ENCODE measurements at places on chromosomes 2 and 18.
A peak's percentile ranks its signal among the peaks of the same experiment; 100 is the strongest.

- no peak for DNase-seq
Observed at GRCh38 chr2:3585261-3586109, 9.4 kb upstream of the COLEC11 start.

GRCh38 chr2:152387041-152387440 is 52.1 kb downstream of the FMNL2 start:
- no peak for DNase-seq

DNA sequence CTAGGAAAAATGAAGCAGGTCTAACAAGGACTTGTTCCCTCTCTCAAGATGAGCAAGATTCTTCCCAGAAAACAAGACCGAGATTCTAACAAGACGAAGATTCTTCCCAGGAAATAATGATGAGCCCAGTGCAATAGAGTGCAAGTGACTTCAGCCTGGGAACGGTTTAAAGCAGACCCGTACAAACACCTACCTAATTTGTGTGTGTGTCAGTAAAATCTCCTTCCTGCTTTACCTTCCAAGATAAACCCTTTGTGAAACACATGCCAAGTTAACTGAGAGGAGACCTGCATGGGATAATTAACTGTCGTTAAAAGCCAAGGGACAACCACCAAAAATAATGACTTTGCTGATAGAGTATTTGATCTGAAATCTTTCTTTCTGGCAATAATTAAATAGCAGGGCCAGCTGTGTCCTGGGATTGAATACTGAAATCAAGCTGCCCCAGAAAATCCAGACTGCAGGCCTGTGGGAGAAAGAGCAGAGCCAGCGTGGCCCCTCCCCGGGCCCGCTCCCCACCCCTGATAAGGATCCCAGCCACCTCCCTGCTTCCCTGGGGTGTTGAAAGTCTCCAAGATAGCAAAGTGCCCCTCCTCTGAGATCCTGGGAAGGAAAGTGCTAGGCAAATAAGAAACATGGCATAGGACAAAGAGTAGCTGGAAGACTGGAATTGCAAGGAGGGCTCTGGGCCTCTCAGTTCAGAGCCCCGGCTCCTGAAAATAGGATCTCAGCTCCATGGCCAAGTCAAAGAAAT is 145.5 kb downstream of the CYP26B1 start:
- peak; percentile 61 for DNase-seq

- DNase-seq = no peak
Observed at GRCh38 chr2:19369341-19369955, 11.0 kb upstream of the OSR1 start.

DNA sequence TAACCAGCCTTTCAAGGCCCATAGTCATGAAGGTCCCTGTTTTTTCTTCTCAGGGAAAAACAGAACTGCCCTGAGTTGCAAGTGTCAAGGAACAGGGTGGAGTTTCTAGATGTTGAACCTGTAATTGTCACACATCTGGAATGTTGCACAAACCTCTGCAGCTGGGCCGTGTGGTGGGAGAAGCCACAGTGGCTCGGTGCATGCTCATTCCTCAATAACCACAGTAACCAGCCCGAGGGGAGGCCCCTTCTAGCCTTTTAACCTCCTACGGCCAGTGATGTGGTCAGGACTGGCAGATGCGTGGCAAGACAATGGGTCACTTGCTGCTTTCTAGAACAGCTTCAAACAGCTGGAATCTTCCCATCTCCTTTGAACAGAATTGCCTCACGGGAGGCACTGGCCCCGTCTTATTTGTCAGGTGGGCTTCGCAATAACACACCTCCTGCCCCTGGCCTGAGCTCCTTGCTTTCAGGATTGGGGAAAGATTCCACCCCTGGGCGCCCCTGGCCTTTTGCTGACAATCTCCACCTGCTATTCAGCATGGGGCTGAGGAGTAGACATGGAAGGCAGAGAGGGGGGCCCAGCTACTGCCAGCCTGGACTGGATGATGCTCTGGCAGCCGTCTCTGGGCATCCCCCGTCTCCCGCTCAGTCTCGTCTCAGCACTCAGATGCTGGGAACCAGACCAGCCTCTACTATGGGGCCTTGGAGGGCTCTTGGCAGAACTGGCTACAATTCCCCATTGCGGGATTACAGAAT is 102.9 kb downstream of the KLHL29 start:
- no peak for DNase-seq

DNA sequence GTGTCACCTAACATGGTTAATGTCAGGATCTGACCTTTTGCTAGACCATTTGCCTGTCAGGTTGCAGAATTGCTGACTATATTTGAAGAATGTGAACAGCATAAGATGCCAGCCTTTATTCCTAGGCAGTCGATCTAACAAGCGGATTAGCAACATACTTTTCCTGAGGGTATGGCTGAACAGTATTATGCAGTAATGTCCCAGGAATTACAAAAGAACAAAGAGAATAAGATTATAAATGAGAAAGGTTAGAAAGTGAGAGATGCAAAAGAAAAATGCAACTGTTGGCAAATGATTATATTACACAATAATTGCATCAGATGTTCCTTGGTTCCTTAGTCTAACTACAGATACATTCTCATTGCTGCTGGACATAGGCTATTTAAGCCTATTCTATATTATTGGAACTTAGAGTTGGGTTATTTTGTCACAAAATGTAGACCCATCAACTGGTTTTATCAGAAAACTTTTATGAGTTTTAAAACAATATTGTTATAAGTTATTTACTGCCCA is 647.1 kb upstream of the CRIM1 start:
- no peak for DNase-seq

DNA sequence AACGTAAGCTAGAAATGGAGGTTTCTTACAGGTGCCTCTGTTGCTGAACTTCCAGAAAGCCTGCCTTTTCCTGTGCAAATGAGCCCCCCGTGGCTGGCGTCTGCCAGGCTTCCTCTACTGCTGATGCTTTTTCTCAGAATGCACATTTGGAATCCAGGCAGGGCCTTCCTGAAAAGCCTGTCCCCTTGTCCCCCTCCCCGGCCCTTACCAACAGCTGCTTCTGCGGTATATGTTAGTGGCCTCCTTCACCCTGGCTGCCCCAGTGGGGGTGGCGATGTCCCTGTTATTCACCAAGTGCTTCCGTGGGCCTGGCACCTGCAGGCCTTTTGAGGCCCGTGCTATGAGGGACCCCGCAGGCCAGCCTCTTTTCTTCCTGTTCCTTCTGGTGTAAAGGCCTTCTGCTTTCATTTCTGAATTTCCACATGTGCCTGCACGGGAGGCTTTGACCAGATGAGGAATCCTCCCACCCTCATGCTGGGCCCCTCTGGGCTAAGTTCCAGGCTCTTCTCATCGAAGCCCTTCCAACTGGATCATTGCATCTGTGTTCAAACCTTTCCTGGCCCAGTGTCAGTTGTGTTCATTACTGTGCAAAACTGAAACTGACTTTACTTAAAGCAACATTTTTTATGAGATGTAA is 10.4 kb downstream of the CNDP2 start:
- DNase-seq = no peak

- no peak for DNase-seq
Observed at GRCh38 chr2:147541314-147541713, 303.5 kb upstream of the ACVR2A start.

- peak; percentile 90 for DNase-seq
Observed at GRCh38 chr2:15527074-15527739, 33.9 kb downstream of the NBAS start.

- no peak for DNase-seq
Observed at GRCh38 chr18:31920277-31920676, 22.7 kb downstream of the TRAPPC8 start.

GRCh38 chr2:10924441-10924840 is 12.7 kb downstream of the KCNF1 start:
- DNase-seq = no peak

- no peak for DNase-seq
Observed at GRCh38 chr2:241189093-241189855, 797 bp downstream of the ANO7 start.

GRCh38 chr2:160241251-160242137 is 41.4 kb upstream of the ITGB6 start:
- DNase-seq = no peak

- peak; percentile 20 for DNase-seq
Observed at GRCh38 chr18:907885-908757, 3.5 kb downstream of the ADCYAP1 start.

DNA sequence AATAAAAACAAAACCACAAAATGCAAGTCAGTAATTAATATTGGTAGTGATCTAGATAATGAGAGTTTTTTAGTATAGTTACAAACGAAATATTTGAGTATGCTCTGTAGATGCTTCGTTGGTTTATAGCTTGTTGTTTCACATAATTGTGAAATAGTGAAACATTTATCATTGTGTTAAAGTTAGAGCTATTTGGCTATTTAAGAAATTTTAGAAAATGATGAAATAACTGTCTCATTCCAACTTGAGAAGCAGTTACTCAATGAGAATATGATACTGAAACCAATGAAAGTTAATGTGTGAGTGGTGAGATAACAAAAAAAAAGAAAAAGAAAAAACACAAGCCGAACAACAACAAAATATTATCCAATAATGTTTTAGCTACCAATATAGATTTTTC is 475.6 kb upstream of the ZEB2 start:
- DNase-seq = no peak

DNA sequence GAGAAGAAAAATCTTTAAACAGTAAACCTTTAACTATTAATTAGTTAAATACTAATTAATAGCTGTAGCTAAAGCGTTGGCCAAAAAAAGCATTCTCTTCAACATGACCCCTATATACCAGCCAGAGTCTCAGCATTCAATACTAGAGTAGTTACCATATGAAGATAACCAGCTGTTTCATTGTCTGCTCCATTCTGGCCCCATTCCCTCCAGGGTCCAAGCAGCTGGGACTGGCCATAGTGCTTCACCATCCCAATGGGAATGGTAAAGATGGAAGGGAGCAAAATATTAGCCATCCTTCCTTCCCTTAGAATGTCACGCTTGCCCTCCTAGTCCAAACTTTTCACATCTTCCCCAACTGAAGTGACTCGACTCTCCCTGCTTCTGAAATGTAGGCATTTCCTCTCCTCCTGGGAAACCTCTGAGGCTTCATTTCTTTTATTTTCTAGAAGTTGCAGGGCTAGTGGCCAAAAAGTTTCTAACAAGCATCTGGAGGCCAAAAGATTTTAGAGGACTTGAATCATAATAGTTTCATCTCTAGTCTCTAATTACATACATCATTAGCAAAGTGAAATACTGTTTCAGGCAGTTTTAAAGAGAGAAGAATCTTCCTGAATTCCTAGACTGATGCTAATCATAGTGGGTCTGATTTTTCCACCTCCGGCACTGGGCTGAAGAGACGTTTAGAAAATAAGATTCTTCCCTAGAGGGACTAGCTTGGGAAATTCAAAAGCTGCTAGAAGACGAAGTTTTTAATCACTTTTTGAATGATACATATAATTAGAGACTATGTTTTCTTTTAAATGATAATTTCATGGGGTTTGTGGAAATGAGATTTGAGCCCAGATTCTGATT is 52.7 kb downstream of the CCDC68 start:
- no peak for DNase-seq

- no peak for DNase-seq
Observed at GRCh38 chr2:127986548-127987079, 41.2 kb downstream of the SAP130 start.

DNA sequence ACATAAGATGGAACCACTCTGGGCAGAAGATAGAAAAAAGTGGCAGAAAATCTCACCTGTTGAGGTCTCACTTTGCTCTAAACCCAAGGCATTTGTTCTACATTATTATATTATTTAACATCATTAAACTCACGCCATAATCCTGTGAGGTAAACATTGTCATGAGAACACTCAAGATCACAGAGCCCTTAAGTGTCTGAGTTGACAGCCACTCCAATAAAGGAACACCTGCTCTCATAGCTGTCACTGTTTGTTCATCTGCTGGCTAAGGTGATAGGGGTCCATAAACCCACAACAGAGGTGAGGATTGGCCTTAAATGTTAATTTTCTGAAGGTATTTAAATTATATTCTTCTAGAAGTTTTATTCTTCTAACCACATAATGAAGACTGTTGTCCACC is 439.7 kb downstream of the RIT2 start:
- DNase-seq = no peak

- no peak for DNase-seq
Observed at GRCh38 chr2:72673279-72673678, 152.6 kb downstream of the EXOC6B start.

DNA sequence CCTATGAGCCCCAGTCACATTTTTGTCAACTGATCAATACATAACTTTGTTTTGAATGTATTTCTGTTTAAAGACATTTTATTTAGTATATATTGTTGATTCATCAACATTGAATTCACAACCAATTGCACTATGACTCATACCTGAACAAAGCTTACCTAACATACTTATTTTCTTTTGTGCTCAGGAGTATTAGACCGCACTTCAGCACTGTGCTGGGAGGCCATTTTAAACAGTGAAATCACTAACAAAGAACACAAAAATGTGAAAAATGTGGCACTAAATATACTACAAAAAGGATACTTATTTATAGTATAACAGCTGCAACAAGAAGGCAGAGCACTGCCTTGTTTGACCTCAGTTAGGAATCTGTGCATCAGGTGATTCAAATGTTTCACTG is 12.4 kb upstream of the IFIH1 start:
- no peak for DNase-seq

GRCh38 chr18:26540043-26540628 is 8.2 kb downstream of the KCTD1 start:
- no peak for DNase-seq

- DNase-seq = no peak
Observed at GRCh38 chr2:61770746-61771145, 83.1 kb downstream of the FAM161A start.

- DNase-seq = peak; percentile 34
Observed at GRCh38 chr2:20617892-20618467, 32.9 kb downstream of the HS1BP3 start.

DNA sequence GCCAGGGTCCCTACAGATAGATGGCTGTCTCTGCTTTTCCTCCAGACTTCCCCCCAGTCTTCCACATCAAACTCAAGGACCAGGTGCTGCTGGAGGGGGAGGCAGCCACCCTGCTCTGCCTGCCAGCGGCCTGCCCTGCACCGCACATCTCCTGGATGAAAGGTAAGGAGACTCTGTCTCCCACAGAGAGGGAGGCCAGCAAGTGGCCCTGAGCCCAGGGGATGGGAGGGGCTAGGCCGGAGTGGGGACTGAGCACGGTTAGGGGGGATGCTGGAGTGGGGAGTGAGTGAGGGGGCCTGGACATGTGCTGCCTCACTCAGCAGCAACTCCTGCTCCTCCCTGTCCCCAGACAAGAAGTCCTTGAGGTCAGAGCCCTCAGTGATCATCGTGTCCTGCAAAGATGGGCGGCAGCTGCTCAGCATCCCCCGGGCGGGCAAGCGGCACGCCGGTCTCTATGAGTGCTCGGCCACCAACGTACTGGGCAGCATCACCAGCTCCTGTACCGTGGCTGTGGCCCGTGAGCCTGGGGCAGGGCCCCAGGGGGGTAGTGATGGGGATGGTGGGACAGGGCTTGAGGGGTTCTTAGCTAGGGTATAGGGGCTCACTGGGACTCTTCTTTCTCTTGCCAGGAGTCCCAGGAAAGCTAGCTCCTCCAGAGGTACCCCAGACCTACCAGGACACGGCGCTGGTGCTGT is 10.4 kb upstream of the GMPPA start:
- no peak for DNase-seq

DNA sequence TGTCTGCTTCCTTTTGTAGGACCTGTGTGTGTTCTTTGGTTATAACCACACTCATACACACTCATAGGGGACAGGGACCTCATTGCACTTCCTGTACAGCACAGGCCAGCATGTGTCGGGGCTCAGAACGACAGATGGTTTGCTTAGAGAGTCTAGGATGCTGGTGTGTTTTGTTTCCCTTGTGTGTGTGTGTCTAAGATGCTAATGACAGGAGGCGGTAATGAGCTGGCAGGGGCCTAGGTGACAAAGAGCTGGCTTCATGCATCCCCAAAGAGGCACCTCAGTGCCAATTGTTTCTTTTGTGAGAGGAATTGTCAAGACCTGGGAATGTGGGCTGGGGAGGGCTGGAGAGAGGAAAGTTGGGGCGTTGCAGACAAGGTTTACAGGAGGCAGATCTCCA is 66.6 kb downstream of the CELF4 start:
- no peak for DNase-seq

Measured in SK-N-DZ (cell line).